ENCODE measurements at places on chromosomes 2 and 18.

GRCh38 chr2:47072728-47073191, 82.3 kb downstream of the STPG4 start:
- DNase-seq: no peak

DNA sequence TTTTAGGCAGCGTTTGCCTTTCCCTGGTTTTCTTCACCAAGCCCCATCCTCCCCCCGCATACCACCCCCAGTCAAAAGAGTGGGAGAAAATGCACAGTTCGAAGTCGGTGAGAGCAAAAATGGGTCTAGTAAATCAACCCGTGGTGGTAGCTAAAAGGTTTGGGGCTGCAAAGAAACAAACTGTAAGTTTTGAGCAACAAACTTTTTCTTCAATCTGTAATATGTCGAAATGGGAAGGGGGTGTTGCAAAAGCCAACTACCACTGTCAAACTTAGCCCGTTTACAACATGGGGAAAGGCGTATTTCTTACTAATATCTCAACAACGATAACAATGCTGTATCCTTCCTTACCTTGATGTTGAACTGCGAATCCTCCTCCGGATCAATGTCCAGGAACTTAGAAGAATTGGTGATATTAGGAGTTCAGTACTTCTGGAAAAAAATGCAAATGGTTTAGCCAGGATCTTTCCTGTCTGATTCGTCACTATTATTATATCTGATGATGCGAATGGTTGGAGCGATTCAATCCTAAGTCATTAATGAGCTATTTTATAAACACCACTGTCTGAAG, 2.4 kb upstream of the SATB2 start:
- DNase-seq: no peak

- no peak for DNase-seq
Measured at GRCh38 chr2:46563186-46563585, 83.8 kb downstream of the TMEM247 start.

GRCh38 chr2:36707050-36707449, 10.5 kb downstream of the VIT start:
- DNase-seq: no peak

DNA sequence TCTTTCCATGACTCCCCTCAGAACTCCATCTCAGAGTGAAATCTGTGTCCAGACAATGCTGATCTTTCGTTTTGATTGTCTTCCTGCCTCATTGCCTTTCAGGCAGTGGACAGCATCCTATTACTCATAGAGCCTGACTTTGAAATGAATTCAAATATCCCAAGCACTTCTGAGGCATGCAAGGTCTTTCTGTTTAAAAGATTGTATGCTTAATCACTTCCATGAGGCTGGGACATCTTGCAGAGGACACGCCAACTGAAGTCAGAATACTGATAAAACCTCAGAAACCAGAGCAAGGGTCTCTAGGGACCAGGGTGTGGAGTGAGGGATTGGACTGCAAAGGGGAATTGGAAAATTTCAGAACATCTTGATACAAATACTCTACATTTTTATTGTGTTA, 836.5 kb upstream of the ID2 start:
- DNase-seq: no peak

DNA sequence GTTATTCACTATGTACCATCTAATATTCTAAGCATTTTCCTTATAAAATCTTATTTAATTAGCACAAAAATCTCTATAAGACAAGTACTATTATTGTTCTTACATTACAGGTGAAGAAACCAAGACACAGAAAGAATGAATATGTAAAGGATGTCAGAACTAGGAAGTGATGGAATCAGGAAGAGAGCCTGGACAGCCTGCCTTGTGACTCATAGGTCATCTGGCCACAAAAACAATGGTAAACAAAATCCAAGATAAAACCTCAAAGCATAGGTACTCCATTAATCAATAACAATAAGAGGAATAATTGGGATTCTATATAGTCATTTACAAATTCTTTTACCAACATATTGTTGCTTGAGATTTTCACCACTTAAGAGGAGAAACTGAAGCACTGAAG, 505.4 kb upstream of the PIK3C3 start:
- no peak for DNase-seq

- no peak for DNase-seq
Measured at GRCh38 chr2:71070294-71071093, 2.0 kb downstream of the NAGK start.

- DNase-seq: no peak
Measured at GRCh38 chr18:64119916-64120315, 29.0 kb downstream of the LINC00305 start.

- DNase-seq: no peak
Measured at GRCh38 chr2:17058772-17059402, 393.3 kb upstream of the CYRIA start.

DNA sequence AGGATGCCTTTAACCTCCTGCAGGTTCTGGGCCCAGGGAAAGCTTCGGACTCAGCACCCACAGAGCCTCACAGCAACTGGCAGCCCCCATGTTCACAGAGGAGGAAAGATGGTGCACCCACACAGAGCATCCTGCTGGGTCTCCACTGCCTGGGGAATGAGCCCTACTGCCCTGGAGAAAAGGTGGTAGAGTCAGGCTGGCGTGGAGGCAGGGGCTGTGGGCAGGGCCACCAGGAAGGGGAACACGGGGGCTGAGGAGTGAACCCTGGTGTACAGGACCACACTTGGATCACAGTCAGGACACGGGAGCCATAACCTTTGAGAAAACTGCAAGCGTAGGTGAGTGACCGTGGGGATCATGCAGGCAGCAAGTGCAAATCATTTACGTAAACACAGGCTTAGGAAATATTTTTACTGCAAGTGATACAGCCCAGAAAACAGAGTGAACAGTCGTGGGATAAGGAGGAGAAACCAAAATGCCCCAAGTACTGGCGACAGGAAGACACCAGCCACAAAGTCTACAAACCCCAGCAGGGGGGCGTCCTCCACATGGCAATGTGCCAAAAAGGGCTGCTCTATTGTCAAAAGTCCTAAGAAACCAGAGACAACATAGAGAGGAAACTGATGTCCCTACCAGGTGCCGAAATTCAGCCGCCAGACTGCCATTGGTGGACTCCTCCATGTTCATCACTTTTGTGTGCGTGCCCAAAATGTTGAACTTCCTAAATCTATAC, 27.6 kb downstream of the STAT1 start:
- no peak for DNase-seq

- DNase-seq: no peak
Measured at GRCh38 chr2:11203480-11203879, 48.2 kb downstream of the SLC66A3 start.

- no peak for DNase-seq
Measured at GRCh38 chr2:121736140-121736461, 574 bp downstream of the NIFK start.

- DNase-seq: no peak
Measured at GRCh38 chr2:200732866-200733265, 78.8 kb upstream of the BZW1 start.

Measured in effector CD4-positive, alpha-beta T cell (primary cell).